Left hindlimb (tissue), 1 donor: ENCODE measurements at places on chromosomes 5 and 9.

- no peak for DNase-seq
Observed at GRCh38 chr9:32344551-32345182, 39.8 kb upstream of the ACO1 start.

DNA sequence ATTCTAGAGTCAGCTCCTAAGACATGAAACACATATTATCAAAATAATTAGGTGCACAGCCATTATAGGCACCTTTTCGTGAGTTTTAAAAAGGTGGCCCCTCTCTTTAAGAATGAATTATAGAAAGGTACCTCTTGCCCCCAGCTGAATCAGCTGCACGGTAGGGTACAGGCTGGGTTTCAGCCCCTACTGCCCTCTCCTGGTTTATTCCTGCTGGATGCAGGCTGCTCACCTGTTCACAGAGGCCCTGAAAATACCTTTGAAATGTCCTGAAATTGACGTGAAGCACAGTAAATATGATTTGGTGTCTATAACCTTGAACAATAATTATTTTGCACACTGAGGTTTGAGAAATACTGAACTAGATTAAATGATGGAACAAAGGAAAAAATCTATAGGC, 504.8 kb upstream of the SGCD start:
- no peak for DNase-seq

- DNase-seq = no peak
Observed at GRCh38 chr9:90127923-90128322, 514.7 kb downstream of the DIRAS2 start.

- DNase-seq = no peak
Observed at GRCh38 chr5:92353107-92354030, 970.3 kb upstream of the ARRDC3 start.

DNA sequence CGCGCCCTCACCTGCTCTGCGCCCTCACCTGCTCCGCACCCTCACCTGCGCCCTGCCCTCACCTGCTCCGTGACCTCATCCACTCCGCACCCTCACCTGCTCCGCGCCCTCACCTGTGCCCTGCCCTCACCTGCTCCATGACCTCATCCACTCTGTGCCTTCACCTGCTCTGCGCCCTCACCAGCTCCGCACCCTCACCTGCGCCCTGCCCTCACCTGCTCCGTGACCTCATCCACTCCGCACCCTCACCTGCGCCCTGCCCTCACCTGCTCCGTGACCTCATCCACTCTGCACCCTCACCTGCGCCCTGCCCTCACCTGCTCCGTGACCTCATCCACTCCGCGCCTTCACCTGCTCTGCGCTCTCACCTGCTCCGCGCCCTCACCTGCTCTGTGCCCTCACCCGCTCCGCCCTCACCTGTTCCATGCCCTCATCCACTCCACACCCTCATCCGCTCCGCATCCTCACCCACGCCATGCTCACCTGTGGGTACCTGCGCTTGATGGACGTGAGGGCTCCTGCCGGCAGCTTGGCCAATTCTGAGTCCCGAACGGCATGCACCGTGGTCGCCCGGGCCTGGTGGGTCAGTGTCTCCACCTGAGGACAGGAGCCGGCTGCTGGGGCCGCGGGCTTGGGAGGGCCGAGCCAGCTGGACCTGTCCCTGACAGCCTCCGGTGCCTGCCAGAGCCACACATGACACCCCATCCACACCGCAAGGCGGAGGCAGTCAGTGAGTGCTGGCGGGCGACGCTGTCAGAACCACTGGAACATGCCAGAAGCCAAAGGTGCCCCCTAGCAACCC, 35.6 kb upstream of the NSMF start:
- no peak for DNase-seq

DNA sequence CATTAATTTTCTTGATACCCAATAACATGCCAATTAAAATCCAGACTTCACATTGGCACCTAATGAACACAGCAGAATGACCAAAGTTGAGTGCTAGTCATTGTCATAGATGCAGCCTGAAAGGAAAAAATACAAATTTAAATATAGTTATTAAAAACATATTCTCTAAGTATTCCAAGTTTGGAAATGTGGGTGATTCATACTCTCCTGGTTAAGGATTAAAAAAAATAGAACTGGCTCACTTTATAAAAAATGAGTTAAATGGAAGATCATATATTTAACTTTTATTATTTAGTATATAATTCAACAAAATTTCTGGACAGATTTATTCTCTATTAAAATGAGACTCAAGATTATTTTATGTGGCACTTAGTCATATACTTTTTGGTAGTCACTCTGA, 33.2 kb upstream of the RICTOR start:
- DNase-seq = no peak

DNA sequence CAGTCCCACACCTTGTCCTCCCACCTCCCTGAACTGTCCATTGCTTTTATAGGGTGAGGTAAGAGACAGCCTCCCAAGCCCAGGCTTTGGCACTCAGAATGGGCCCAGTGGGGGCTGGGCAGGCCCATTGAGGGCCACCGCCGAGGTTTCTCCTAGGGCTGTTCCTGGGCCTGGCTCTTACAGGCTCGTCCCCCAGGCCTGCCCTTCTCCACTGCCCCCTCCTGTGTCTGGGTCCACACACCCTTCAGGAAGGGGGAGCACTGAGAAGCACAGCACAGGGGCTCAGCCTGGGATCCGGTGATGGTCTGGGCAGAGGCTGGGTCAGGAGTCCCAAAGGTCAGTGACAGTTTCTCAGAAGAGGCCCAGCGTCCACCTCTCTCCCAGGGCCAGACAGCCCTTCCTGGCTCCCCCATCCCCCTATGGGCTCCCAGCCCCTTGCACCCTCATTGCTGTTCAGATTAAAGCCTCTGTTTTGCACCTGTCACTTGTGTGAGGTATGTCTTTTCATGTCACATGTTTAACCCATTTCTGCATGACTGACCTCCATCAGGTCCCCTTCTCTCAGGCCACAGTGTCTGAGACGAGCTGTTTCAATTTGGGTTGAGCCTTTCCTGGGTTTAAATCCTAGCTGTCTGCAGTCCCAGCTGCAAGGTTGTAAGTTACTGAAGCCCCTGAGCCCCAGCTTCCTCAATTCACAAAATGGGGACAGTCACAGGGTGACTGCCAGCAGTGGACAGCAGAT, 29.4 kb downstream of the IER5L start:
- DNase-seq = no peak

GRCh38 chr5:15592728-15593127, 92.7 kb downstream of the FBXL7 start:
- DNase-seq = no peak

DNA sequence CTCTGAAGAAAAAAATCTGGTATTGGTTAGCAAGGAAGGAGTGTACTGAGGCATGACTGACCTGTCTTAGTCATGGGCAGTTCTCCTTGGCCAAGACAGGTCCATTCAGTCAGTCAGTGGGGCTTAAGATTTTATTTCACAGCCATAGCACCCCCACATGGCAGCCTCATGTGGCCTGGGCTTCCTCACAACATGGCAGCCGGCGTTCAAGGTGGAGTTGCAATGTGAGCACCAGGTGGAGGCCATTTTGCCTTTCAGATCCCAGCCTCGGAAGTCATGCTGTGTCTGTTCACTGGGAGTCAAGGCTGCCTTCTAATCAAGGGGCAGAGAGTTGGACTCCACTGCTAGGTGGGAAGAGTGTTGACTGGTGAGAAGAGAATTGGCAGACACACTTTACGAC, 10.3 kb upstream of the CARD19 start:
- DNase-seq = no peak

DNA sequence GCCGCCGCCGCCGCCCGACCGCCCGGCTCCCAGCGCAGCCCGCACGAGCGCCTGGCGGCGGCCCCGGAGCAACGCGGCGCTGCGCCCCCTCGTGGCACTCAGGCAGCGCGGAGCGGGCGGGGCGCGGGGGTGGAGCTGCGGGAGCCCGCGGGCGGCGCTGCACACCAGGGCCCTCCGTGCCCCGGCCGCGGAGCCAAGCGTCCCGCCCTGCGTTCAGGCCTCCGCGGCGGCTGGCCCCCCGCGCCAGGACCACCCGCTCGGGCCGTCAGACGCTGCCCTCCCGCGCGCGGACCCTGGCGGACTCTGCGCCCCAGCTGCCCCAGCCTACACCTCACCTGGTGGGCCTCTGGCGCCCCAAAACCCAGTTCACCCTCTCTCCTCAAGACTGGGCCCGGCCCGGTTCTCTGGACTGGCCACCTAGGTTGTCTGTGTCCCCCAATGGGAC, at the start of gene RASGEF1C:
Gene RASGEF1C, minus strand, starts transcription at position 75 of the 445 bp plus-strand sequence. CDS start 71,159 bp downstream, outside the sequence.
- peak; percentile 70 for DNase-seq

DNA sequence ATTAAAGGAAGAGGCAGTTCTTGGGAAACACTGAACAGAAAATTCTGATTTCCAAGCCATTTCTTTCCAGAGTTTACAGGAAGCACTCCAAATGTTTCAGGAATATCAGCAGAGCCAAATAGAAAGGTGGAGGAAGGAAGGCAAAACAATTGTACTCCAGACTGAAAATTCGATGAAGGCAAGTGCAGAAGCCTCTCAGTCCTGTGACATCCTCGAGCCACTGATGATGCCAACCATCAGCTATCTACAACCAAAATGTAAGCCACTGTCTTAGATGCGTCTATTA, 2.2 kb downstream of the LMAN2 start:
- no peak for DNase-seq

DNA sequence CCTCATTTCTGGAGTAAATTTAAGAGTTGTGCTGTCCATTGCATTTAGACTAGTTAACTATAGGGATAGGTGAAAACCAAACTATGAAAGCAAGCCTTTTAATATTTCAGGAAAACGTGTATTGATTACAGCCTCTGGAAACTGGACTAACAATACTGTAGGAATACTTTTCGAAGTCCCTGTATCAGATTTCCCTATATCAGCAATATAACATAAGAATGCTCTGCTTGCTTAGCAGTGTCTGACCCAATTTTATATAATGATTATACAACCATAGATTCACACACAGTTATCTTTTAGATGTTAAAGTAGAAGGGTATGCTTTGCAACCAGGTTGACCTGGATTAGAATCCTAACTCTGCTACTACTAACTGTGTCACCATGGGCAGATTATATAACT, 203.1 kb downstream of the WDR70 start:
- no peak for DNase-seq

DNA sequence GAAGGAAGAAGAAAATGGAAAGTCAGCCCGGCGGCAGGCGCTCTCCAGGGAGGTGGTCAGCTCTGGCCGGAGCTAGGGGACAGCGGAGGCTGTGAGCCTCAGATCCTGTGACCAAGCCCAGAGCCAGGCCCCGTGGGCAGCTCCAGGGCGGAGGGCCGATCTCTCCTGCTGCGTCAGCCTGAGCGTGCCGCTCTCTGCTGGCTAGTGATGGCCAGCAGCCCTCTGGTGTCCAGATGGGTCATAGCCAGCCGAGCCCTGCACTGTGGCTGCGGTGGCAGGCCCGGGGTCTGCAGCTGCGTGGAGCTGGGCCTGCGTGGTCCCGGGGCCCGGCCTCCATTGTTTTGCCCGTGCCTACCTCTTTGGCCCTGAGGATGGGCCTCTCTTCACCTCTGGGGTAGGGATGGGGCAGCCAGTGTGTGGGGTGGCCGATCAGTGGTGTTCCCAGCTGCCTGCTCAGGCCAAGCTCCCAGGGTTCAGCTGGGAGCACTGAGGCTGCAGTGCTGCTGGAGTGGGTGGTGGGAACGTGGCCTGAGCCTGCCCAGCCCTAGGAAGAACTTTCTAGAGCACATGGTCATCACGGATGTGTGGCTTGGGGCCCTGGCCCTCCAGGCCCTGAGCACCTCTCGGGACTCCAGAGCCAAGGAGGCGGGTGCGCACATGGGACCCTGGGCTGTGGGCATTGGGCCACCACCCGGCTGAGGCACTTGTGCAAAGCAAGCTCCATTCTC, 17.1 kb upstream of the NRARP start:
- peak; percentile 49 for DNase-seq

DNA sequence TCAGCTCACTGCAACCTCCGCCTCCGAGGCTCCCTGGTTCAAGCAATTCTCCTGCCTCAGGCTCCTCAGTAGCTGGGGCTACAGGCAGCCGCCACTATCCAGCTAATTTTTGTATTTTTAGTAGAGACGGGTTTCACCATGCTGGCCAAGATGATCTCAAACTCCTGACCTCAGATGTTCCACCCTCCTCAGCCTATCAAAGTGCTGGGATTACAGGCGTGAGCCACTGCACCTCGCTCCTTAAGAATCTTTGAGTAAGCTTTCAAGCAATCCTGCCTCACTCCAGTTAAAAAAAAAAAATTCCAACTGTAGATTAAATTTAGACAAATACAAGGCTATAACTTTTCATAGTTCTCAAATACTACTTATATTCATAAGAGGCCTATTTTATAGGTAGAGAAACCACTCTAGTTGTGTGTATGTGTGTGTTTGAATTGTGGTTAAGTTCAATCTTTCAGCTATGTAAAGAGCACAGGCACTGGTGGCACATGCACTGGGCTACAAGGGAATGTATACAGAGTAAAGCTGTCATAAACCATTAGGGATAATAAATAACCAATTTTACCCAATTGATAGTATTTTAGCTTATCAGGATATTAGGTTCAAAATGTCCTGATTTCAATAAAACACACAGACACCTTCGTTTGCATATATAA, 50.6 kb upstream of the RAPGEF6 start:
- no peak for DNase-seq

DNA sequence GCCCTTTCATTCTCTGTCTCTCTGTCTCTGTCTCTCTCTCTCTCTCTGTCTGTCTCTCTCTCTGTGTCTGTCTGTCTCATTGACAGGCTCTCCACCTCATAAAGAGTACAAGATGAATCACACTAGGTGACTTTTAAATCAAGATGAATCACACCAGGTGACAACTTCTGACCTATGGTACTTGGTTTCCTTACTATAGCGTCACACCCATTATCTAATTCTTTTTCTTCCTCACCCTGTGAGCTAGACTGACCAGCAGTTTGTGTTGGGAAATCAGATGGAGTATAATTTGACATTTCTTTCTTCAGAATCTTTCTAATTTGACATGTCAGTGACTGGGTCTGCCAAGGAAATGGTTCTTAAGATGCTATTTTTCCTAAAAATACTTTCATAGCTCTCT, 232.9 kb downstream of the ARRDC3 start:
- no peak for DNase-seq

DNA sequence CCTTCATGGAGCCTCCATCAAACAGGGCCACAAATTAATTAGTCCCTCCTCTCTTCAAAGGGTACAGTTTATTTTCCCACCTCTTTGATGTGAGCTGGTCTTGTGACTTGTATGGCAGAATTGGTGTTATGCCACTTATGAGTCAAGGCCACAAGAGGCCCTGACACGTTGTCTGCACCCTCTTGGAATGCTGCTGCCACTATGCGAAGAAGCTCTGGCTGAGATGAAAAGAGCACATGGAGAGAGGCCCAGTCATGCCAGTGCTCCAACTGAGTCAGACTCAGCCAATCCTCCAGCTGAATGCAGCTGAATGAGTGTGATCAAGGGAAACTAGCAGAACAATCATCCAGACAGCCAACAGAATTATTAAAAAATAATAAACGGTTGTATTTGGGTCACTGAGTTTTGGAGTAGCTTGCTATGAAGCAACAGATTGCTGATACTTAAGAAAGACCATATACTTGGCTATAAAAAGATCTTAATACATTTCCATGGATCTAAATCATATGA, 128.3 kb downstream of the MARCHF11 start:
- no peak for DNase-seq

- no peak for DNase-seq
Observed at GRCh38 chr5:155460501-155460931, 447.0 kb downstream of the KIF4B start.

DNA sequence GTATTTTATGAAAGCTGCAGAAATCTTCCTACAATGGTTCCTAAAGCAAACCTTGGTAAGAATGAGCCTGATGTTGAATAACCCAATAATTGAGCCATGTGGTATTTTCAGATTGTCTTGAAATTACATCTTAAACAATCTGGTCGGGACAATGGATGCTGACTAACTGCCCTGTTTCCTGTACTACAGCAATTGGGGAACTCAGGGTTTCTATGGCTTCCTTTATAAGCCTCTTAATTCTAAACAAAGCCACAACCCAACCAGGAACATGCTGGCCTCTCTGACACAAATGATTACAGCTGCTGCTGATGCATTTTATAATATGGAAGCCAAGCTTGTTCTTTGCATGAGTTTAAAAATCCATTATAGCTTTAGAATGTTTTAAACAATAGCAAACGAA, 30.2 kb downstream of the PTPN3 start:
- DNase-seq = no peak
